ENCODE measurements at places on chromosomes 13 and 19.

- no peak for DNase-seq
Measured at GRCh38 chr13:93180356-93180969, 46.1 kb upstream of the GPC6 start.

DNA sequence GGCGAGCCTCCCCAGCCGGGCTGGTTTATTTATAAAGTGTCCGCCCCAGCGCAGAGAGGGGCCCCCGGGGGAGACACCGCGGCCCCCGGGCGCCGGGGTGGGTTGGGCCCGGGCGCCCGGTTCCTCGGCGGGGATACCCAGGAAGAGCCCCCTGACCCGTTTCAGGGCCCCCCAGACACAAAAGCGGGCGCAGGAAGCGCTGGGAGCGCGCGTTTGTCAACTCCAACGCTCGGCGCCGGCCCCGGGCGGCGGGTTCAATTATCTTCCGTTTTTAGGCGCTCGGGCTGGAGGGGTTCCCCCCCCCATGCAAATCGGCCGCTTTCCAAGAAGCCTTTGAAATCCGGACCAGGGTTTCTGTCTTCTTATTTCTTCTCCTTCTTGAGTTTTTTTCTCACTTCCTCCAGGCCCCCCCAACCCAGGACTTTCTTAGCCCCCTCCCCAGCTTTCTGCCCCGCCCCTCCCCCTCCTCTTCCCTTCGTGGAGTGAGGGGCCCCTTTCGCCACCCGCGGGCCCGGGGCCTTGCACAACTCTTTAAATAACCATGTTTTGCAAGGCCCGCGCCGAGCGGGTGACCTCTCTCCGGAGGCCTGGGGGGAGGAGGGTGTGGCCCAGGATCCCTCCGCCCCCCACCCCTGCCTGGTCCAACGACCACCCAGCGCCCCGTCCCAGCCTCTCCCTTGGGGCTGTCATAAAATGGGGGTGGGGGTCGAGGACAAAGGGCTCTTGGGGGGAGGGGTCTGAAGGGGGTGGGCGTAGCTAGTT is 935 bp downstream of the ARID3A start:
- DNase-seq = peak; percentile 77

DNA sequence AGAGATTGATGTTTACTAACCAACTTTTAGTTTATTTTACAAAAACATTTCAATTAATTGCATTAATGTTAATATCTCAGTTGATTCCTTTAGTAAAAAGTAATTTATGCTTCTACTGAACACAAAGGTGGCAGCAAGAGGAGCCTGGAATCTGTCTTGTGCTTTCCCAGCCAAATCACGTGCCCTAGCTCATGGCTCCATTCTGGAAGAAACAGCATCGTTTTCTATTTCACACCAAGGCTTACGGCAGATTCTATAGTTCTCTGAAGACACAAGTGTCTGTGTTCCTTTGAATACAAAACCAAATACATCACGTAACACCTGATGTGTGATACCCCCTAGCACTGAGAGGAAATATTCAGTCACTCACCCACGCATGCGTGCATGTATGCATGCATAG is 346.1 kb upstream of the MIR17HG start:
- no peak for DNase-seq

GRCh38 chr13:68597641-68598040 is 1367.5 kb upstream of the PCDH9 start:
- DNase-seq = no peak

DNA sequence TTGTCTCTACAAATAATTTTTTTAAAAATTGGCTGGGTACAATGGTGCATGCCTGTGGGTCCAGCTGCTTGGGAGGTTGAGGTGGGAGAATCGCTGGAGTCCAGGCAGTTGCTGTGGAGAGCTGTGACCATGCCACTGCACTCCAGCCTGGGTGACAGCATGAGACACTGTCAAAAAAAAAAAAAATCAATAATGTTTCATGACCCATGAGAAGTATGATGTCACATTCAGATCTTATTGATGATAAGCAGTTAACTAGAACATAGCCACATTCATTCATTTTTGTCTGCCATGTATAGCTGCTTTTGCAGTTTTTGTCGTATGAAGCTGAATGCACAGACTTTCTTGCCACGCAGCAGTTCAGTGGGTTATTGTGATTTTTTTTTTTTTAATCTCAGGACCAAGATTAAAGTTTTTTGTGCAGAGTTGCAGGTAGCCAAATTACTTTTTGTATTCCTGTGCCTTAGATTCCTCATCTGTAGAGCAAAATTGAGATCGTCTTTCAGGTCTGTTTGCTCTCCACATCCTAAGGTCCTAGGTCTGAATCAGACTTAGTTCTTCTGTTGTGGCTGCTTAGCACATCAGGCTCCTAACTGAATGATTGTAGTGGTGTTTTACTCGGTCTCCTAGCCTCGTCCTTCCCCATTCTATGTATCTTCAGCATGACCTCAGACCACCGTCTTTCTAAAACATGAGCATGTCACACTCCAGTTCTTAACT is 145.2 kb downstream of the GGACT start:
- DNase-seq = no peak

- DNase-seq = no peak
Measured at GRCh38 chr13:33053397-33054066, 37.3 kb downstream of the KL start.

DNA sequence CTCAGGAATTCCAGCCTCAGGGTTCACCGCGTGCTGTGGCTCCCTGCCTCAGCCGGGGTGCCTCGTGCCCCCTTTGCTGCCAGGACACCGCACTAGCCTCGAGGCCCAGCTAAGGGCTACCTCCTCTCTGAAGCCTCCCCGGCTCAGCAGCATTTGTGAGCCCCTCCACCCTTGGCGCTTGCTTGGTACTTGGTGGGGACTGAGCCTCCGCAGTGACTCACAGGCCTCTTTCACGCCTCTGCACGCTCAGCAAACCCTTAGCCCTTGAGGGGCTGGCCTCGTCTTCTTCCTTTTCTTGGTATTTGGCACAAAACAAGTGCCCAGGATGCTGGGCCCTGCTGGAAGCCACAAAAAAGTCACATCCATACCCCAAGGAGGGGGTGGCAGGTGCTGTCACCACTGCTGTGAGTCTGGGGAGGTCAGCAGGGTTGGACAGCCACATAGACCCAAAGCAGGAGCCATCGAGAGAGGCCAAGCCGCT is 85.4 kb upstream of the TM9SF2 start:
- peak; percentile 63 for DNase-seq
